GF-D8 (cell line): ENCODE measurements at places on chromosomes 2 and 18.

GRCh38 chr18:46660957-46661749 lies 4.1 kb upstream of the LOXHD1 start:
- no peak for DNase-seq

- no peak for DNase-seq
Measured at GRCh38 chr18:10689236-10690034, 163.6 kb downstream of the NAPG start.

- DNase-seq, result no peak
Measured at GRCh38 chr18:45019469-45019868, 338.8 kb downstream of the SETBP1 start.

GRCh38 chr2:5926871-5927512 lies 234.8 kb downstream of the SOX11 start:
- no peak for DNase-seq

GRCh38 chr18:63683152-63683551 lies 19.6 kb upstream of the SERPINB11 start:
- no peak for DNase-seq

- DNase-seq, result no peak
Measured at GRCh38 chr2:219521066-219521880, 7.0 kb downstream of the ASIC4 start.

DNA sequence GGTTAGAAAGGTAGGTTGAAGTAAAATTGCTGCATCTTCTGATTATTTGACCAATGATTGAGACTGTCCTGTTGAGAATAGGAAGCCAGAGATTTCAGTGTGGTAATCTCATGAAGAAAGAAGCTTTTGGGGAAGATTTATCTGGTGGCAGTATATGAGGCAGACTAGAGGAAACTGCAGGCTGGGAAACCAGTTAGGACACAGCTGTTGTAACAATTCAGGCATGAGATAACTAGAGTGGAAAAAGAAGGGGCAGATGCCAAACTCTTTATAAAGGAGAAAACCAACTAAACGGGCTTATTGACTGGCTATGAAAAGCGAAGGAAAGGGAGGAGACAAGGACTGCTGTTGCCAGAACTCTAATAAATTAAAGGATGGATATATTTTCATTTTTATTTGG lies 155.6 kb downstream of the TTC27 start:
- no peak for DNase-seq

DNA sequence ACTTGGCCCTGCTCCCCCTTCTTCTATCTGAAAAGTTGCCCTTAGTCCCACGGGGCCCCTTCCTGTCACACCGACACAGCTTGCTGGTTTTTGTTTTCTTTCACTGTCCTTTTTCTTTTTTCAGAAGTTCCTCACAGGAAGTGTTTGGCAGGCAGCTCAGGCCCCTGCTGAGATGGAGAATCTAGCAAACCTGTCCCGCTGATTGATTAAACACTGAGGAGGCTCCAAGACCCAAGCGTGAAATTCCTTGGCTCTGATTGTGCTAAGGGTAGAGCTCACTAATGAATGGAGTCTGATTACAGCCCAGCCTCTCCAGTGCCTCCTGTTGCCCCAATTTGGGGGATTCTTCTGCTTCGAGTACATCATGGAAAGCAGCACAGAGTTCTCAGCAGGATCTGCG lies 365.9 kb upstream of the MEX3C start:
- DNase-seq, result no peak

DNA sequence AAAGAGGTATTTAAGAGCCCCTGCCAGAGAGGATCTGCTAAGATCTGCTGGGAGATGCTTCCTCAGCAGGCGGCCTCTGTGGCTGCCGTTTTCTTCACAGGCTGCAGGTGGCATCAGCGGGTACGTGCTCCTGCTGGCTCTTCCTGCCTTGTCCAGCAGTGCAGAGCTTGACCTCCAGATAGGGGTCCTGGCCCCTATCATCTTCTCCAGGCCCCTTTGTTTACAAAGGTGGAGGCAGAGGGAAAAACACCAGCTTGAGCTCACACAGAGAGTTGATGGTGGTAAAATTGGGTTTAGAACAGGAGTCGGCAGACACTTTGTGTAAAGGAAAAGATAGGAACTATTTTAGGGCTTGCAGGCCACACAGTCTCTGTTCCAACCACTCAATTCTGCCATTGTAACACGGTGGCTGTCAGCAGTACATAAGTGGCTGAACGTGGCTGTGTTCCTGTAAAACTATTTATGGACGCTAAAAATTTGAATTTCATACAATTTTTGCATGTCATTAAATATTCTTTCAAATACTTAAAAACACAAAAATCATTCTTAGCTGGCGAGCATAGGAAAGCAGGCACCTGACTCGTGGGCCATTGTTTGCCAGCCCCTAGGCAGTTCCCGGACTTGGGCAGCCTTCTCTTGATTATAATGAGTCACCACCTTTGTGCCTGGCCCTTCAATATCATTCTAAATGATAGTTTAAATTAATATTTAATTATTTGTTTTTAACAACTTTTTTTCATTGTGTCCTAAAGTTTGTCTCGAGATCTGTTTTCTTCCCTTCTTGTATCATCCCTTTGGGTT lies 98.2 kb upstream of the B3GNT7 start:
- peak; percentile 10 for DNase-seq
